K562 (cell line): ENCODE measurements at places on chromosomes 13 and 19.
A peak's percentile ranks its signal among the peaks of the same experiment; 100 is the strongest.

DNA sequence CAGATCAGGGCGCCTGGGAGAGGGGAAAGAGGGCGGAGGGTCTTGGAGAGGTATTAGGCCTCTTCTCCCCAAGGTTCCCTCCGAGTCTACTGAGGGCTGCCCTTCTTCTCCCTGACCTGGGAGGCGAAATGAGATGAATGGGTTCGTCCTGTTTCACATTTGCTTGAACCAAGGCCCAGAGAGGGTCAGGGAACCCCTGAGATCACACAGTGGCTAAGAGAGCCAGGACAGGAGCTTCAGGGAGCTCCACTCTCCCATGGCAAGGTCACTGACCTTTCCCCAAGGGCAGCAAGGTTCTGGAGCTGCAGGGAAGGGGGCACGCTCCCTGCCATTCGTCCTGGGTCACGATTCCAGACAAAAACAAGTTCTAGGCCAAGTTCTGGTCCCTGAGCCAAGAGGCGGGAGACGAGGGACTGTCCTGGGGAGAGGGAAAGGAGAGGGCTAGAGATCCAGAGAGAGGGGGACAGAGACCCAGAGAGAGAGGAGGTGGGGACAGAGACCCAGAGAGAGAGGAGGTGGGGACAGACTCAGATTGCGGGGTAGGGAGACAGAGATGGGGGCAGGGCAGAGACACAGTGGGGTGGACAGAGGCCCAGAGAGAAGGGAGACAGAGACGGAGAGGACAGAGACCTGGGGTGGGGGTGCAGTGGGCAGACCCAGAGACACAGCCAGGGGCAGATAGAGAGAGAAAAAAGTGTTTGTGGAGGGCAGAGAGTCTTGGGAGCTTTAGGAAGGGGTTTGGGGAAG lies 541 bp downstream of the ASPDH start:
- H3K27me3 ChIP-seq = no peaks in the 10 kb centered on the region
- no peak overlapping the region for H3K27ac ChIP-seq
- no peak overlapping the region for H3K4me3 ChIP-seq
- no peaks in the 10 kb centered on the region for H3K36me3 ChIP-seq
- DNase-seq = no peak
- peaks cover 68% of the 10 kb centered on the region for H3K4me1 ChIP-seq

DNA sequence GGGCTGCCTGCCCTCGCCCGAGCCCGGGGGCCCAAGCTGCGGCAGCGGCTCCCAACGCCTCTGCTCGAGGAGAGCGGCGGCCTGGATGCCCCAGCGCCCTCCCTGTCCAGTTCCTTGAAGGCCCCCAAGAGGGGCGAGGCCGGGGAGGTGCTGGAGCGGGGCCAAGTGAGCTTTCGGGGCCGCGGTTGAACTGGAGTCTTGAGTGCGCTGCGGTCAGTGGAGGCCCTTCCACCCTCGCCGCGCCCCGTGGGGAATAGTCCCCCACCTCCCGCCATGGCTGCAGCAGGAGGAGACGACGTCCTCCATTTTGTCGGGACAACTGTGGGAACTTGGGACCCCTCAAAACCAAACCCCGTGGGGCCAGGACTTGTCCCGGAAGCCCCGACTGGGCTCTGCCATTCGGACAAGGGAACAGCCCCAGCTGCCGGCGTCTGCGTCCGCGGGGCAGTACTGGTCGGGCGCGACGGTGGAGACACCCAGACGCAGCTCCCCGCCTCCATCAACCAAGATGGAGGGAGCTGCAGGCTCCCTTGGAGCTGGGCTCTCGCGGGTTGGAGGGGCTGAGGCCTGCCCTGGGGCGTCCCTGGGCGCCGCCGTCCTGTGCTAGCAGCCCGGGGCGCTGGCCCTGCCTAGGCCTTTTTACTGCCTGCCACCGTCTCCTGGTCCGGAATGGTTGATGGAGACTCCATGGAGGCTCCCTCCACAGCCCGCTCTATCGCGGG lies 736 bp upstream of the ZMYM5 start:
- peak overlapping the region; percentile 57 for H3K4me3 ChIP-seq
- H3K27me3 ChIP-seq = no peaks in the 10 kb centered on the region
- H3K4me1 ChIP-seq = peaks cover 15% of the 10 kb centered on the region
- peak; percentile 65 for DNase-seq

- no peak for DNase-seq
- no peak overlapping the region for H3K4me3 ChIP-seq
- H3K27ac ChIP-seq = no peak overlapping the region
- no peaks in the 10 kb centered on the region; the same call in 2 of the 3 replicates for H3K4me1 ChIP-seq
- no peaks in the 10 kb centered on the region for H3K36me3 ChIP-seq
- peaks cover 16% of the 10 kb centered on the region; the same call in 2 of the 3 replicates for H3K27me3 ChIP-seq
Observed at GRCh38 chr19:45933759-45934158, 19.2 kb upstream of the NANOS2 start.

DNA sequence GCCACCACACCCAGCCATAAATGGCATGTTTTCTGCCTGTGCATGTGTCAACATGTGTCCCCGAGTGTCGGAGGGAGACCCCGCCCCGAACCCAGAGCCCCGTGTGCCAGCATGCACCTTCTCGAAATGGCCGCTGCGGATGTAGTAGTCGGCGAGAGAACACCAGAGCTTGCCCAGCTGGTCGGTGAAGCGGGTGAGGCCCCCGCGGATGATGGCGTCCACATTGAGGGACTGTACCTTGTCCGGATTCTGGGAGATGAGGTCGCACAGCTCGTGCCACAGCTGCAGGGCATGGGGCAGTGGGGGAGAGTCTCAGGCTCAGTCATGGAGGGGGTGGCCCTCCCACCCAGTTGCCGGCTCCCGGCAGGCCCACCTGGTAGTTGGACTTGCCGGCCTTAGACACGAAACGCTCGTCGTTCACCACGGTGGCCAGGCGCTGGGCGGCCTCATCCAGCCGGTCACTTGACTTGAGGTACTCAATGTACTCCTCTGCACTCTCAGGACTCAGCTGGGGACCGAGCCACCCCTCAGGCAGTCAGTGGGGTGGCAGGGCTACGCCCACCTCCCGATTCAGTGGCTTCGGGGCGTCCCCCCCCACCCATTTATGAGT lies 3.5 kb downstream of the XAB2 start:
- no peaks in the 10 kb centered on the region for H3K27me3 ChIP-seq
- H3K4me1 ChIP-seq = peaks cover 8% of the 10 kb centered on the region; the same call in 2 of the 3 replicates
- DNase-seq = no peak
- H3K4me3 ChIP-seq = no peak overlapping the region
- H3K27ac ChIP-seq = no peak overlapping the region

- H3K4me1 ChIP-seq = no peaks in the 10 kb centered on the region
- H3K36me3 ChIP-seq = no peaks in the 10 kb centered on the region
- H3K27me3 ChIP-seq = no peaks in the 10 kb centered on the region
- H3K27ac ChIP-seq = no peak overlapping the region
- no peak for DNase-seq
Observed at GRCh38 chr13:35211949-35212348, 264.5 kb downstream of the MAB21L1 start.

- no peaks in the 10 kb centered on the region for H3K4me1 ChIP-seq
- no peak for DNase-seq
- no peak overlapping the region for H3K4me3 ChIP-seq
- H3K27ac ChIP-seq = no peak overlapping the region
Observed at GRCh38 chr13:27968316-27969081, 616 bp downstream of the CDX2 start.

DNA sequence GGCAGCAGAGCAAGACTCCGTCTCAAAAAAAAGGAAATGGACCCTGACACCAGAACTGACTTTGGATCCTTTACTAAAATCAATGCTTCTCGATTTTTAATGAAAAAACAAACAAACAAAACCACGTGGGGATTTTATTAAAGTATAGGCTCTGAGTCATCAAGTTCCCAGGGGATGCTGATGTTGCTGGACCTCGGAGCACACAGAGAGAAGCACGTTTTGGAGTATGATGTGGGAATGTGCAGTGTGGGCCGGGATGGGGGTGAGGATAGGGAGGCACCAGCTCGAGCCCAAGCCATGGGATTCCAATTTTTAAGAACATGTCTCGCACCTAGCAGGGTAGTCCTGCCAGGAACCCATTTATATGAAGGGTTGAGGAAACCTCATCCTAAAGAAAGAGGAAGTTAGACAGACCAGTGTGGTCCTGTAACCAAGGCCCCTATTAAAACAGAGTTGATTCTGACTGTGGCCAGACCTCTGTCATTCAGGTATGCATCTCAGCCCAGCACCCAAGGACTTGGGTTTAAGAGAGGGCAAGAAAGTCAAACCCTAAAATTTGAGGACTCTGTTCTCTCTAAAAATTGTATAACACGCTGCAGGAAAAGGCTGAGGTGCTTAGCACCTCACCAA lies 6.4 kb downstream of the FLT1 start:
- no peak overlapping the region for H3K4me3 ChIP-seq
- no peaks in the 10 kb centered on the region for H3K4me1 ChIP-seq
- no peak for DNase-seq
- H3K36me3 ChIP-seq = no peaks in the 10 kb centered on the region
- H3K27me3 ChIP-seq = no peaks in the 10 kb centered on the region; the same call in 1 of the 2 replicates

DNA sequence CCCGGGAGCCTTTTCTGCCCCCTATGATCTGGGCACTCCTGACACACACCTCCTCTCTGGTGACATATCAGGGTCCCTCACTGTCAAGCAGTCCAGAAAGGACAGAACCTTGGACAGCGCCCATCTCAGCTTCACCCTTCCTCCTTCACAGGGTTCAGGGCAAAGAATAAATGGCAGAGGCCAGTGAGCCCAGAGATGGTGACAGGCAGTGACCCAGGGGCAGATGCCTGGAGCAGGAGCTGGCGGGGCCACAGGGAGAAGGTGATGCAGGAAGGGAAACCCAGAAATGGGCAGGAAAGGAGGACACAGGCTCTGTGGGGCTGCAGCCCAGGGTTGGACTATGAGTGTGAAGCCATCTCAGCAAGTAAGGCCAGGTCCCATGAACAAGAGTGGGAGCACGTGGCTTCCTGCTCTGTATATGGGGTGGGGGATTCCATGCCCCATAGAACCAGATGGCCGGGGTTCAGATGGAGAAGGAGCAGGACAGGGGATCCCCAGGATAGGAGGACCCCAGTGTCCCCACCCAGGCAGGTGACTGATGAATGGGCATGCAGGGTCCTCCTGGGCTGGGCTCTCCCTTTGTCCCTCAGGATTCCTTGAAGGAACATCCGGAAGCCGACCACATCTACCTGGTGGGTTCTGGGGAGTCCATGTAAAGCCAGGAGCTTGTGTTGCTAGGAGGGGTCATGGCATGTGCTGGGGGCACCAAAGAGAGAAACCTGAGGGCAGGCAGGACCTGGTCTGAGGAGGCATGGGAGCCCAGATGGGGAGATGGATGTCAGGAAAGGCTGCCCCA lies 8.5 kb upstream of the CEACAM7 start:
- H3K27me3 ChIP-seq = no peaks in the 10 kb centered on the region
- H3K4me3 ChIP-seq = no peak overlapping the region
- DNase-seq = no peak
- no peak overlapping the region for H3K27ac ChIP-seq
- peaks cover 4% of the 10 kb centered on the region; the same call in 1 of the 2 replicates for H3K4me1 ChIP-seq

- H3K27ac ChIP-seq = no peak overlapping the region
- peaks cover 96% of the 10 kb centered on the region; the same call in 2 of the 3 replicates for H3K36me3 ChIP-seq
- H3K4me3 ChIP-seq = no peak overlapping the region
- no peak for DNase-seq
- no peaks in the 10 kb centered on the region for H3K27me3 ChIP-seq
Observed at GRCh38 chr19:655691-656090, 7.3 kb downstream of the RNF126 start.

GRCh38 chr13:60397704-60398378 lies 821 bp downstream of the TDRD3 start:
- H3K27me3 ChIP-seq = no peaks in the 10 kb centered on the region
- H3K4me1 ChIP-seq = peaks cover 5% of the 10 kb centered on the region; the same call in 2 of the 3 replicates
- DNase-seq = no peak
- peak overlapping the region; percentile 71 for H3K27ac ChIP-seq
- peak overlapping the region; percentile 58 for H3K4me3 ChIP-seq

DNA sequence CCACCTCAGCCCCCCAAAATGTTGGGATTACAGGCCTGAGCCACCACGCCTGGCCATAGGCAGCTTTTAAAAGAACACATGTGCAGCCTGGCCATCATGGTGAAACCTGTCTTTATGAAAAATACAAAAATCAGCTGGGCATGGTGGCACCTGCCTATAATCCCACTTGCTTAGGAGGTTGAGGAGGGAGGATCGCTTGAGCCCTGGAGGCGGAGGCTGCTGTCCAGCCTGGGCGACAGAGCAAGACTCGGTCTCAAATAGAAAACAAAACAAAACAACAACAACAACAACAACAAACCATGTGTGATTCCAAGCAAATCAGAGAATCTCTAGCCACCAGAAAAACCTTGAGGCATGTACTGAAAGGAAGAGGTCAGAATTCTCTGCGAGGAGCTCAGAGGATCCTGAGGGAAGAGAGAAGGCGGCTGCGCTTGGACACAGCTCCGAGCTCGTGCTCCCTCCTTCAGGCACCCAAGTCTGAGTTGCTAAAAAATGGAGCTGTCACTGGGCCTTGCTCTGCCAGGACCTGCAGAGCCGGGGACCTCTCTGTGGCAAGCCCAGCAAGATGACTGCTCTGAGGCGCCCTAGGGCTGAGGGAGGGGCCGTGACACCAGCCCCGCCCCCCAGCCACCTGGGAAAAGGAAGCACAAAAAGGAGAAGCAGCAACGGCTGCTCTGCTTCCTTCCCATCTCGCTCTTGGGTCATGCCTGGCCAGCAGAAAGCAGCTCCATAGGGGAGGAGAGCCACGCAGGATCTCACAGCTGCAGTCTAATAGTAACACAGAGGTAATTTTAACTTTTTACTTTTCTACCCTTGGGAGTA lies at the start of gene ARL11:
TSS of gene ARL11 (plus strand) at position 677 of the 822 bp plus-strand sequence. CDS start 1,941 bp downstream, outside the sequence.
- DNase-seq = peak; percentile 60
- H3K27ac ChIP-seq = no peak within 1 kb of the TSS; the same call in 2 of the 3 replicates
- H3K4me1 ChIP-seq = peaks cover 21% of the 10 kb centered on the region
- H3K4me3 ChIP-seq = peak within 1 kb of the TSS; percentile 23; the same call in 1 of the 2 replicates
- H3K36me3 ChIP-seq = no peaks in the 10 kb centered on the region

DNA sequence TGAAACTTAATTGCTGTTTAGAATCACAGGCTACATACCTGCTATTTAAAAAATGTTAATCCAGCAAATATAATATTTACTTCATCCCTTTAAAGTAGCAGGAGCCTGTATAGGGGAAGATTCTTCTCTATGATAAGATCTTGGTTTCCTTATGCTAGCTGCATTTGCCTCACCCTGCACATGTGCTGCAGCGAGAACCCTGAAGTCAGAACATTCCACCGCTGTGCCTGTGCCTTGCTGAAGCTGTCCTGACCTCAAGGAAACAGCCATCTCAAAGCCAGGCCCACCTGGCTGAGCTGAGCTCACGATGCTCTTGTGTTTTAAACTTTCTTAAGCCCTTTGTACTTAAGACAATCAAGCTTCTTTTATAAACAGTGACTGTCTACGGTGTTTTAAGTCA lies 355.0 kb upstream of the PCDH20 start:
- DNase-seq = no peak
- H3K4me1 ChIP-seq = no peaks in the 10 kb centered on the region
- no peak overlapping the region for H3K27ac ChIP-seq
- no peaks in the 10 kb centered on the region for H3K36me3 ChIP-seq
